ENCODE measurements at places on chromosomes 1 and 21. TPM values are rescaled to one million over a fixed set of nuclear protein-coding genes. Genes with fewer than 3 reads are reported as not detected.
A peak's percentile ranks its signal among the peaks of the same experiment; 100 is the strongest.

UBL4B gene
- total RNA-seq, result not detected

MROH7 gene
- total RNA-seq, result 0.15 TPM

DNA sequence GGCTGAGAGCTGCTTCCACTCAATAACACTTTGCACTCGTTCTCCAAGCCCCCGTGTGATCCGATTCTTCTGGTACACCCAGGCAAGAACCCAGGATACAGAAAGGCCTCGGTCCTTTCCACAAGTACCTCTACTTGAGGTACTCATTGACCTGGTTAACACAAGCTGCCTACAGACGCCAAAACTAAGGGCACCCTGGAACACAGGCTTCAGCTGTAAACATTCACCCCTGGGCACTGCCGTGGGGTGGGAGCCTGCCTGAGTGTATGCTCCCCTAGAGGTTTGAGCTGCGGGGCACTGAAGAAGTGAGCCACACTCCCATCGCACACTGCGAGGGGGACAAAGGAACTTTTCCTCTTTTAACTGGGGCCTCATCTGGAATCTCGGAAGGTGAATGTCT is 30.5 kb downstream of the LRRC3 start:
- no peak for DNase-seq

- peak; percentile 97 for DNase-seq
Observed at GRCh38 chr1:207822602-207823451, 71.0 kb downstream of the CD46 start.

- no peak for DNase-seq
Observed at GRCh38 chr1:20198918-20199317, 12.6 kb upstream of the PLA2G2C start.

All from HT-29 (cell line).